ENCODE measurements at places on chromosomes 1 and 21.

- peak; percentile 7 for DNase-seq
Measured at GRCh38 chr1:91948501-91949355, 473 bp upstream of the BRDT start.

GRCh38 chr1:41560496-41560895, 76.0 kb upstream of the EDN2 start:
- DNase-seq = no peak

DNA sequence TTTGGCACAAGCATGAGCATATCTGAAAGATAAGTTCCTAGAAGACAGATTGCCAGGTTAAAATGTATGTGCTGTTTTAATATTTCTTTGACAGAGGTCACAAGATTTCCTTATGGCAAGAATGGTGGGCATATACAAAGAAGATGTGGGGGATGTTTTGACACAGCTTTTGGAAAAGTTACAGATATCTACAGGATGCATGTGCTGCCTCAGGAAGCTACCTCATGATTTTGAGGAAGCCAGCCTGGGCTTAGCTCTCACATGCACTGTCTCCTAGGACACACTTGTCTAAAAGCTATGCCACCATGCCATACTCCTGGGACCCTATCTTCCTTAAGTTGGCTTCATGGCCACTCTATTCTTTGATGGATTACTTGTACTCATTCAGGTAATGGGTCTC, 99.9 kb downstream of the C1orf94 start:
- no peak for DNase-seq

- no peak for DNase-seq
Measured at GRCh38 chr1:185284533-185285276, 32.3 kb downstream of the IVNS1ABP start.

DNA sequence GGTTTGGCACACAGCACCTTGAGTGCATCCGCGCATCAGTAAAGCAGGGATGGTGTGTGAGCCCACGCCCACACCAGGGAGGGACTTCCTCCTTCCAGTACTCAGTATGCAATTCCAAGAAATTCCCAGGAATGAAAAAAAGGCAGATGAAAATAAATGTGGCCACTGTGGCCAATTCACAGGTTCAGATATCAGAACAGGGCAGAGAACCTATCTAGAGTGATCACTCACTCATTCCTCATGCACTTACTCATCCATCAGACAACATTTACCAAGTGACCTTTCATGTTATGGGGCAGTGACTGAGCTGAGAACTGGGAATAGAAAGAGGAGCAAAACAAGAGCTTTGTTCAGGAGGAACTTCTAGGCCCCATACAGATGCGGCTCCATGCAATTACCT, 113.7 kb downstream of the ZSCAN20 start:
- DNase-seq = no peak

GRCh38 chr1:85258536-85259117, 835 bp downstream of the C1orf52 start:
- DNase-seq = no peak

DNA sequence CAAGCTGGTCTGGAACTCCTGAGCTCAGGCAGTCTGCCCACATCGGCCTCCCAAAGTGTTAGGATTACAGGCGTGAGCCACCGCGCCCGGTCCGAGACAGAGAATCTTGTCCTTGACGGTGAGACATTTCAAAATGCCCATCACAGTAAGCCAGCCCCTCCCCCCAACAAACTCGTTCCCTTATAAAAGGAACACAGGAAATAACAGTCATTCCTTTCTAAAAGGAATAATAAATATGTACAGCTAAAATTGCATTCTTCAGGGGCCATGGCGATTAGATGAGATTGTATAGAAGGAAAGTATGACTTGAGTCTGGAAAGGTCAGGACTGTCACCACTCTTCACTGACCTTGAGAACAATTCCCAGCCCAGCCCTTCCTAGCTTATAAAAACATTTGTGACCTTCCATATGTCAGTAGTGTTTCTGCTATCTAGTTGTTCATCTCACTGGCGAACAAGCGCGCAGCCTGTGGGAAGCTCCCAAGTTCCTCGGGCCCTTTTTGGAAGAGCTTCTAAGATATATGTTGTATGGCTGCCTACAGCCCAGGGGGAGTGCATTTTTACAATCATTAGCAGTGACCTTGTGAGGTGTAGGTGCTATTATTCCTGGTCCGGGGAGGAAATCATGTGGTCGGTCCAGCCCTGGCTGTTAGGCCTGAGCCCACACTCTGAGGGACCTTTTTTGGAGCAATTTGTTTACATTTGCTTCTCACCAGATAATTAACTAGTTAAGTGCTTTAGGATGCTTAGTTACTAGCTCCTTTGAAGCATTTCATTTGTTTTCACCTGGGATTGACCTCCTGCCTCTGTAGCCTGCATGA, 8.7 kb downstream of the SZRD1 start:
- no peak for DNase-seq

DNA sequence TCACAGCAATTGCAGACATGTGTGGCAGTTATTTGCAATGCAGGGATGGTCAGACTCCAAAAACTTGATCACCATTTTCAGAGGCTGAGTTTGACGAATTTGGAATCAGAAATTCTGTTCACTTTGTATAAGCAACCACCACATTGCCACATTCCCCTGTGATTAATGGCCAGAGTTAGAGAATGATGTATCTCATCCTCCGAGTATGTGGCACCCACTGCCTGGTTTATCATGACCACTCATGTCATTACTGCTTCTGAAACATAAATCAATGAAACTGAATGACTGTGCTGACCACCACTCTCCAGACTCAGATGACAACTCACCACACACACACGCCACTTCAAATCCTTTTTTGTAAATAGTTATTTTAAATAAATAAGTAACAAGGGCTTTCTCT, 66.6 kb upstream of the CACHD1 start:
- no peak for DNase-seq

GRCh38 chr1:184152974-184153373, 101.4 kb downstream of the TSEN15 start:
- no peak for DNase-seq

GRCh38 chr1:119909890-119910596, 13.7 kb upstream of the ADAM30 start:
- no peak for DNase-seq

DNA sequence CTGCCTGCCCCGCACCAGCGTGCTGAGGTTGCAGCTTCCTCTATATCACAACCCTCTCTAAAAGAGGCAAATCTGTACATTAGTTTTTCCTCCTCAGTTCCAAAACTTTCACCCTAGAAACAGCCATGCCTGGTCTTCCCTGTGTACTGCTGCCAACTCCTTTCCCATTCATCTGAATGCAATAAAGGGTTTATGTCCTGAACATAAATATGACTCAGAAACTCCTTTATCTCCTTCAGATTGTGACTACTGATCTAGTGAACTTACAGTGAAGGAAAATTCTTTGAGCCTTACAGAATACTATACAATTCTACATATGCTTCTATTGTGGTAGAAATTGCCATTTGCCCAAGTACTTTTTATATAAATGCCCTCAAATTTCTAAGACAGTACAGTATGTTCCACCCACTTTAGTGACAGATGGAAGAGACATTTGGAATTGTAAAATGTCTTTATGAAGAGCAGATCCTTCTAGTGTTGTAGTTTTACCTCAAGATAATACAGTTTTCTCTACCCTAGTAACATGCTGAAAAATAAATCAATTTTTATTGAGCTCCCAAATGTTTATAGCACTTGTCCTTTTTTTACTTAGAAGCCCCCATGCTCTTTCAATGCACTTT, 345.1 kb upstream of the SNX7 start:
- DNase-seq = no peak

GRCh38 chr1:202643397-202644218, 66.6 kb downstream of the SYT2 start:
- DNase-seq = no peak

GRCh38 chr1:7287013-7287412, 484.1 kb upstream of the VAMP3 start:
- no peak for DNase-seq

- DNase-seq = peak; percentile 45
Measured at GRCh38 chr1:46166521-46167462, 8.1 kb upstream of the TSPAN1 start.

DNA sequence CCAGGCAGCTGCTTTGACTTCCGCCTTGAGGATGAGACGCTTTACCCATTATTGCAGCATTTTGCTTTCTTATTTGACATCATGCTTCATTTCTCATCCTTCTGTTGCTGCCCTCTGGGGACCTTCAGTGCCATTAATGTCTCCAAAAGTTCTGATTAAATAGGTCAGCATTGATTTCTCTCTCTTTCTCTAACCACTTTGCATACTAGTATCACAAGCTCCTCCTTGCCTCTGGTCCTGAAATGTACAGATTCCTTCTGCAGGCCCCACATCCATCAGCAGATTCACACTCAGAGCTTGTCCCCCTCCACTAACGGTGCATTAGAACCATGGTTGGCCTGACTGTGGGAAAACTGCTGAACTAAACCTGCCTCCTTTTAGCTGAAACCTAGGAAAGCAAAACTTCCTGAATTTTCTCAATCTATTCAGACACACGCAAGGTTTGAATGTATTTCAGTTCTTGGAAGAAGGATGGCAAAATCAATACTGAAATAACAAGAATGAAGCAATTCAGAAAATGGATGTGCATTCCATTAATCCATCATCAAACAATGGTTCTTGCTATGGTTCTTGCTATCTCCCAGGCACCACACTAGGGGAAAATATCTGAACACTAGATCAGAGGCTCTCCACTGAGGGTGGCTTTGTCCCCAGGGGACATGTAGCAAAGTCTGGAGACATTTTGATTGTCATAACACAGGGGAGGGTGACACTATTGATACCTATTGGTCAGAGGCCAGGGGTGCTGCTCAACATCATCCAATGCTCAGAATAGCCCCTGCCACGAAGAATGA, 154.5 kb downstream of the PCP4 start:
- DNase-seq = no peak

DNA sequence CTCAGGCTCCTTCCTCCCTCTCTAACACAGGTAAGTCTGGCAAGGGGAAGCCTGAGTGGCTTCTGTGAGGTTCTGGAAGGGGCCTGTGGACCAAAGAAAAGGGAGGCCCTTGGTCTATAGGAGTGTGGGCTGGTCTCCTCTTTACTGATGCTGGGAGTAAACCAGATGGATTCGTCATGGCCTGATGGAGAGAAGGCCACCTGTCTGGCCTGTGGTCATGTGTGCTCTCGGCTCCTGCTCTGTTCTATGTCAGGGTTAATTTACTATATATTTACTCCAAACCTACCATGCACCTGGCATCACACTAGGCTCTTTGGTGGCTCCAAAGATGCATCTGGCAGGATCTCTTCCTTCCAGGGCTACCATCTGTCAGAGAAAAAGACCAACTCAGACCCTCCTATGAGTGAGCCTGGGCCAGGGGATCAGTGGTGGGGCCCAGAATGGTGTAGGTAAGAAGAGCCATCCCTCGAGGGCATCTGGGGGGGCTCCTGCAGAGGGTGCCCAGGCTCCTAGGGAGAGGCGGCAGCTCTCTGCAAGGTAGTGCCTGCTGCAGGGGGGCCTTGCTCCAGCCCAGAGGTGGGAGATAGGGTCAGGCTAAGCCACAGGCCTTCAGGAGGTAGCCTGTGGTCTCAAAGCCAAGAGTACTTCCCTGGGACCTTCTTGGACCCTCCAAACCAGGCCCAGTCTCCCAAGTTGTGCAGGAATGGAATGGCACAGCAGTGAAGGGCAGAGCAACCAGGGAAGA, 68.2 kb upstream of the SELENON start:
- DNase-seq = no peak

DNA sequence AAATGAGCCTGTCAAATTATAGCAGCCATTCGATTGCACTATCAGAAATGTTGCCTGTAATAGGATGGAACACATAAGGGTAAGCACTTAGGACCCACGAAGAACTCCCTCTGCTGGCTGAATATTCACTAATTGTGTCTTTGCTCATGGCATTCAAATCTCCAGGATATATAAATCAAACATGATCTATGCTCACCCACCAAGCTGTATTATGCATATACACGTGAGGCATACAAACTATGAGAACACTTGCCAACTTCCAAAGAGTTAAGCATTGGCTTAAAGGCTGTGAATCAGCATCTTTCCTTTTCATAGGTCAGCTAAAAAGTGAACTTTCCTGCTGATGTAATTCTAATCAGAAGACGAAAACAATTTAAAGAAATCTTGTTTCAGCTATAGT, 34.5 kb downstream of the TMPRSS15 start:
- no peak for DNase-seq

DNA sequence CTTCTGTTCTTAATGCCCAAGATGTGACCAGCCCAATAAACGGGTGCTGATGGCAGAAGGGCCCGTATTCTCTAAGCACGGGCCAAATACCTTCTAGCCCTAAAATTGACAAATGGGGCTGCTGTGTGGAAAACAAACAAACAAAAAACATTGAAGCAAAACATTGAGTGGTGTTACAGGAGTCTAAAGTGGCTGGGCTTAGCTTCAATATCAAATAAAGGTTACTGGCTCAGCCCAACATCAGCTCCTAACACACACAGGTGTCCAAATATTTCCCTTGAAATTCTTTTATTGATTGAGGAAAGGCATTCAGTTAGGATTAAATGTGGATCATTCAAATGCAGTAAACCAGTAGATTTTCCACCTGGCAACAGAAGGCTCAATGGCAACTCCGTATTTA, 13.3 kb upstream of the TTF2 start:
- DNase-seq = no peak

DNA sequence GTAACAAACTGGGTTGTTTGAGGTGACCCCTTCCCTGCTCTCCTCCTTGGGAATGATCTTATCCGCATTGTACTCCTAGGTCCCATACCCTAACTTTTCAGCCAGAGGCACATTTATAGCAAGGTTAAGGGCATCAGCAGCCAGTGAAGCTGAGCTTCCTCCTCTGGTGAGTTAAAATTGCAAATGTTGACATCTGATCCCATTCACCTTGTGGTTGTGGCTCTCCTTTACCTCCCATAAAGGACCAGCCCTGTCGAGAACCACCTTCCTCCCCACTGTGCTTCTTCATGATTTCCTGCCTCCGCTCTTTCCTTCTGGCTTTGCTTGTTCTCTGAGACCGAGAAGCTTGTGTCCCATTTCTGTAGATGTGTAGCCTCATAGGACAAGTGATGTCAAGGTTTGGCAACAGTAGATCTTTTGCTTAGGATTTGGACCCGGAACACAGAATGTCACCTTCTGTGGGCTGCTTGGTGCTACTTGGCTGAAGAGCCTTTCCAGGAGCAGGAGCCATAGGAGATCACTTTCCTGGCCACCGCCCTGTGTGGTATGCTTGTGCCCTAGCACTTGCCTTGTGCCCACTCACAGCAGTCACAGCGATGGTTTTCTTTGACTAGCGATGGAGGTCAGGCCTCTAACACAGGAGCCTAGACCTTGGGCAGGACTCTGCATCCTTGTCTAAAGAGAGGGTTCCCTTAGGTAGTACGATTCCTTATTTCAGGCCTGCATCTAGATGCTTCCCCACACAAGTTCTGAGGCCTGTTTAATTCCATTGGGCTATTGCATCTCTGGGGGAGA, 18.8 kb downstream of the SZRD1 start:
- DNase-seq = no peak

- no peak for DNase-seq
Measured at GRCh38 chr1:88783145-88783544, 99.1 kb downstream of the PKN2 start.

- DNase-seq = no peak
Measured at GRCh38 chr1:212467843-212468482, 35.2 kb downstream of the NENF start.

DNA sequence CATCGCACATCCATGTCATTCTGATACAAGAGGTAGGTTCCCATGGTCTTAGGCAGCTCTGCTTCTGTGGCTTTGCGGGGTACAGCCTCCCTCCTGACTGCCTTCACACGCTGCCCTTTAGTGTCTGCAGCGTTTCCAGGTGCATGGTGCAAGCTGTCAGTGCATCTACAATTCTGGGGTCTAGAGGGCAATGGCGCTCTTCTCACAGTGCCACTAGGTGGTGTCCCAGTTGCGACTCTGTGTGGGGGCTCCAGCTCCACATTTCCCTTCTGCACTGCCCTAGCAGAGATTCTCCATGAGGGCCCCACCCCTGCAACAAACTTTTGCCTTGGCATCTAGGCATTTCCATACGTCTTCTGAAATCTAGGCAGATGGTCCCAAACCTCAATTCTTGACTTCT, 138.2 kb upstream of the BRINP3 start:
- DNase-seq = no peak
